ENCODE measurements at places on chromosomes 12 and 14.

GRCh38 chr14:75091251-75091650 is 21.8 kb downstream of the ZC2HC1C start:
- DNase-seq, result no peak

DNA sequence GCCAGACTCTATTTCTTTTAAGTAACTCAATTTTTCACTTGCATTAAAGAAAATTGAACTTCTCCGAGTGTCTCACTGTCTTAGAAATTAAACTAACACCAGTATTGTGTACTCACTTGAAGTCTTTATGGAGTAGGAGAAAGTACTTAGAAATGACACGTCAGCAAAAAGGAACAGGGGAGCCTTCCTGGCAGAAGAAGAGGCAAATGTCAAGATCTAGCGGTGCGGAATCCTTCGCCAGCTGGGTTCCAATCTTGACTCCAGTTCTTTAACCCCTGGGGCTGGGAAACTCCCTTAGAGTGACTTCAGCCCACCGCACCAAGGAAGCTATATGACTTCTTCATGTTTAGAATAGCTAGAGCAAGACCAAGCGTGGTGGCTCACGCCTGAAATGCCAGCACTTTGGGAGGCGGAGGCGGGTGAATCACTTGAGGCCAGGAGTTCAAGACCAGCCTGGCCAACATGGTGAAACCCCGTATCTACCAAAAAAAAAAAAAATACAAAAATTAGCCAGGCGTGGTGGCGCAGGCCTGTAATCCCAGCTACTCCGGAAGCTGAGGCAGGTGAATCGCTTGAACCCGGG is 34.4 kb downstream of the WBP11 start:
- no peak for DNase-seq

DNA sequence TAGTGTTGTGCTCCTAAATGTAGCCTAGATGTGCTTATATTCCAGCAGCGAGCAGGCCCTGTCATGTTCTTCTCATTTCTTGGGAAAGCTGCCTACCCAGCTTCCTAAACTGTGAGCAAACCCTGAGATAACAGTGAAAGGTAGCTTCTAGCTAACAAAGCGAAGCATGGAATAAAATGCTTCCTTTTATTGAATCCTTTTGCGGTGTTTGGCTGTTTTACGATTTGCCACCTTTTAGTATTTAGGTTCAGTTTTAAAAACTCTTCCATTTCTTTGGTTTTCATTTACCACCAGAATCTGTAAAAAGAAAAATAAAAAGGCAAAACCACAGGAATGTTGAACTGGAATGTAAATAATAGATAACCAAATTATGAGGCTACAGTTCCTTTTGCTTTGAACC is 5.0 kb upstream of the PKP2 start:
- DNase-seq, result no peak

- DNase-seq, result no peak
Measured at GRCh38 chr14:87952307-87953094, 40.5 kb downstream of the GALC start.

DNA sequence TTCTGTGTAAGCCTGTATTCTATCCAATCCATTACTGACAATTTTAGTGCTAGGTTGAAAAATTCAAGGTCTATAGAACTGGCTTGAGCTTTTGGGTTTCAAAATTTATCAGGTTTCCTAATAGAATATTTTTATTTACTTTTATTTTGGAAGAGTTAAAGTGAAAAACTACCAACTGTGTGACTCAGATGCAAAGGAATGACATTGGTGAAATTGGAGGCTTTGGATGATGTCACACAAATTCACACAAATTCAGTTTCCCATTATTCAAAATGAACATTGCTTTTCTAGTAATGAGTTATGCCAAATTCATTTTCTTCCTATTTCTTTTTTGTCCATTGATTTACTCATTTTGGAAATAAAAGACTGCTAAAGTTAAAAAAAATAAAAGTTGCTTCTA is 186.9 kb downstream of the ALX1 start:
- peak; percentile 4 for DNase-seq

DNA sequence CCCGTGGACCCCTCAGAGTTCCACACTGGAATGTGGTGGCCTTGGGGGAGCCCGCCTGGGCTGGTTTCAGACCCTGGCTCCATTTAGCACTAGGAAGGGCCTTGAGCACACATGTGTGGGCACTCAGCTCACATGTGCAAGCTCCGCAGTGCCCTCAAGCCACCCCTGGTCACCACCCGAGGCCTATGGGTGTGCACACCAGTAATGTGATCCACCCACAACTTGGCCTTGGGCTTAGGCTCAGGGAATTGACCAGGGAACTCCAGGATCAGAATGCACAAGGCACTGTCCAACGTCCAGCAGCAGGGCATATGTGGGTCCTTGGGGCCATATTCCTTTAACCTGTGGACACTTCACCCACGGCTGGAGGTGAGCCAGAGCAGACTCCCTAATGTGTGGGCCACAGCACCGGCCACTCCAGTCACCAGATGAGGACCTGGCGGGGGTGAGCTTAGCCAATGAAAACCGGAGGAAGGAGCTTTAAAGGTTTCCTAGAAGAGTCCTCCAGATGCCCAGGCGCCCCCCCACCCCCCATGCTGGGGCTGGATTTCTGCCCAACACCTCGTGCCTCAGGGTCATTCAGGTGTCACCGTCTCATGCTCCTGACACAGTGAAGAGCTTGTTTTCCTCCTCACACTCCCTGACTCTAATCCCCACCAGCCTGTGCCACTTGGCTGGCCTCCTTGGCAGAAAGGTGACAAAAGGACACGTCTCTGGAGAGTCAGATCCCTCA is 209.2 kb downstream of the ZFP36L1 start:
- no peak for DNase-seq

GRCh38 chr14:94597788-94598187 is 14.4 kb upstream of the SERPINA3 start:
- no peak for DNase-seq

DNA sequence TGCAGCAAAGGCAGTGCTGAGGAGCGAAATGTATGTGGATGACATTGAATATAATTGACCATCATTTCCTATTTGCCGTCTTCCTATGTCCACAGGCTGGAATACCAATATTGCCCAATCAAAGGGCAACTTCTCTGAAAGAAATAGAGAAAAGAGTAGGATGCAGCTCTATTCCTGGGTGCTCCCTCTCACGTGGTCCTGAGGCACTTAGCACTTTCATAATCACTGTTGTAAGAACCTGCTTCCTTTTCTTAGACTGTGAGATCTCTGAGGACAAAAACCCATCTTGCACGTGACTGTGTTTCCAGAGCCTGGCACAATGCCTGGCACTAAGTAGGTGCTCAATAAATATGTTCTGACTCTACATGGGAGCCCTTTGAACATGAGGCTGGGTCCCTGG is 122.7 kb upstream of the CPM start:
- DNase-seq, result no peak

GRCh38 chr14:34554540-34555250 is 15.2 kb upstream of the EAPP start:
- DNase-seq, result no peak

DNA sequence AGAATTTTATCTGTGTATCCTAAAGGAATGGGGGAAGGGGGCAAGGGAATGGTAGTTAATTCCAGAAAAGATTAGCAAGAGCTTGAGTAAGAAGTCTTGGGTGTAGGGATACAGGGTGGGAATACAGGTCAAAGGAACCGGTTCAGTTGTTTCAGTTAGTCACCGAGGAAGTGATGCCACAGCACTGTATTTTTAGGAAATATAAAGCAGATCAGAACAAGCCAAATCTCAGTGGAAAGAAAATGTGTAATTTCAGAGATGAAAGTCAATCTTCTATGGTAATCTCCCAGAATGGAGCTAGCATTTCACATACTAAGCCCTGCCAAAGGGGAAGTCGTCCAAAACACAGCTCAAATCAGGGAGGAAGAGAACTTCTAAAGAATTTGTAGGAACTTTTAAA is 4.7 kb upstream of the TUBA1C start:
- peak; percentile 85 for DNase-seq

DNA sequence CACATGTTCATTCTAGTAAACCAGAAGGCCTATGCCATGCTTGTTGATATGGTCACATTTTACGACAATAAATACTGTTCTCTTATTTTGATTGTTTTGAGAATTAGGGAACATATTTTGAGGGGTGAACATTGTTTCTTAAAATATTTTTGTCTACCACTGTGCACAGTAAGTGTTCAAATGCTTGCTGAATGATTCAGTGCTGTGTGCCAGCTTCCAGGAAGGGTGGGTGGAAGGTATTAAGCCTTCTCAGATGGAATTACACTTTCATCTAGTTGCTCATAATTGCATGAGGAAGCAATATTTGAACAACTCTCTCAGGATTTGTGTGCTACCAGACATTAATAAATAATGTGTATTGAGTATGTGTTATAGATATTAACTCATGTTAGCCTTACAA is 15.5 kb upstream of the TMX1 start:
- DNase-seq, result no peak

GRCh38 chr14:29999013-29999539 is 71.4 kb upstream of the PRKD1 start:
- no peak for DNase-seq

DNA sequence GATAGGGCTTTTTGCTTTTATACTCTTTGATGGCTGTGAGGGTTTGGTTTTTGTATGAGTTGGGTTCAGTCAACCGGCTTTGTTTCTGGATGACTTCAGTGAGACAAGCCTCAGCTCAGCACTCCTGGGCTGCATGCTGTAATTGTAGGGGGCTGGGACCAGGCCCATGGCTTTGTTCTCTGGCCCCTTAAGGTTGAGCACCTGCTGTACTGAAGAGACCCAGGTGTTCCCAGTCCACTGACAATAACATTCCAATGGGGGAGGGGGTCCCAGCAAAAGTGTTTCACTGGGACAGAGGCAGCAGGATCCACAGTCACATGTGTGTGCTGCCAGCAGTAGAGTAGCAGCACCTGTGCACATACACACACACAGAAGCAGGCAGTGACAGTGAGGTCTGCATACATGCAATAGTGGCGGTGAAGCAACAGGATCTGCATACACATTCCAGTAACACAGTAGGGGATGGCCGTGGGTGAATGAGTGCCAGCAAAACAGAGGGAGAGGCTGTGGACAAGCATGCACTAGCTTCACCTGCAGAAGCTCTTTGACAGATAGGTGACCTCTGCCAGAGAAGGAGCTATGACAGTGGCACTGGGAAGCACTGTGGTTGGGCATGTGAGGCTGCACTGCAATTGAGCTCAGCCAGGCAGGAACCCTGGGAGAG is 240.4 kb downstream of the ASCL1 start:
- no peak for DNase-seq

DNA sequence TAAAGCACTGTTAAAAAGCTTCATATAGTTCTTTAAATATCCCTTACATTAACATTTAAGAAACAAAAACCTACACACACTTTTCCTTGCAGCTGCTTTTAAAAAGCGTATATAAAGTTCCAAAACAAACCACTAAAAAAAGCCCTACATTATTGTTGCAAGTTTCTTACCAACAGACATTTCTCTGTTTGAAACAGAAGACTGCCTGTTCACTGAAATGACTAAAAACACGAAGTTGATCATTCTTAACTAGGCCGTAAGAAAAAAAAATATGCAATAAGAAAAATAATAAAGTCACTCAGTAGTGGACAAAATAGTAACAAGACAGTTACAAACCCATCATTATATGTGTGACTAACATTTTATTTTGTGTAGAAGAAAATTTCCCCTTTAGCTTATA is 37.3 kb downstream of the KIF21A start:
- DNase-seq, result no peak

GRCh38 chr12:57242691-57243454 is 8.1 kb downstream of the STAC3 start:
- DNase-seq, result no peak

GRCh38 chr12:31645924-31646323 is 13.6 kb upstream of the ETFBKMT start:
- DNase-seq, result no peak
